ENCODE measurements at places on chromosomes 2 and 18.

DNA sequence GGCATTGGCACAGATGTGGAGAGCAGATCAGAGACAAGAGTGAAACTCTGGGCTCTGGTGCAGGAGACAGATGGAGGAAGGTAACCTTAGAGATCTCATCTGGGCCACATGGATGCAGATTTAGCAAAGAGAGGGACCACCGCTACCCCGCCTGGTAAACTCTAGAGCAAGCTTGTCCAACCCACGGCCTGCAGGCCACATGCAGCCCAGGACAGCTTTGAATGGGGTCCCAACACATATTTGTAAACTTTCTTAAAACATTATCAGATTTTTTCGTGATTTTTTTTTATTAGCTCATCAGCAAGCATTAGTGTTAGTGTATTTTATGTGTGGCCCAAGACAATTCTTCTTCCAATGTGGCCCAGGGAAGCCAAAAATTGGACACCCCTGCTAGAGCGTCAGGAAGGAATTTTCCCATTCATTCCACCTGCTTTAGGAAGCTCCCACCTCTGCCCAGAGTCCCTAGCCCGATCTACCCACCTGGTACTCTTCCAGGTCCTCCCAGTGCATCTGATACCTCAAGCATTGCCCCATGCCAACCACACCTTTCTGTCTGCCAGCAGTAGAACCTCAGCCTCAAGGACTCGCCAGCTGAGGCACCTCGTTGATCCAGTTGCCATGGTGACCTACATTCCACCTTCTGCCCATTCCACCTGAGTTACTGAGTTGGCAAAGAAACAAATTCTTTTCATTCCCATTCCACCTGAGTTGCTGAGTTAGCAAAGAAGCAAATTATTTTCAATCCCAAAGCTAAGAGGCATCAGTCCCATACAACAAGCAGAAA lies at the start of gene CIB4:
Gene CIB4, minus strand, starts transcription at position 586 of the 784 bp plus-strand sequence. Its CDS starts 52 bp downstream, at position 534.
- no peak for DNase-seq

GRCh38 chr2:165796819-165797530 lies 2.9 kb upstream of the GALNT3 start:
- no peak for DNase-seq

DNA sequence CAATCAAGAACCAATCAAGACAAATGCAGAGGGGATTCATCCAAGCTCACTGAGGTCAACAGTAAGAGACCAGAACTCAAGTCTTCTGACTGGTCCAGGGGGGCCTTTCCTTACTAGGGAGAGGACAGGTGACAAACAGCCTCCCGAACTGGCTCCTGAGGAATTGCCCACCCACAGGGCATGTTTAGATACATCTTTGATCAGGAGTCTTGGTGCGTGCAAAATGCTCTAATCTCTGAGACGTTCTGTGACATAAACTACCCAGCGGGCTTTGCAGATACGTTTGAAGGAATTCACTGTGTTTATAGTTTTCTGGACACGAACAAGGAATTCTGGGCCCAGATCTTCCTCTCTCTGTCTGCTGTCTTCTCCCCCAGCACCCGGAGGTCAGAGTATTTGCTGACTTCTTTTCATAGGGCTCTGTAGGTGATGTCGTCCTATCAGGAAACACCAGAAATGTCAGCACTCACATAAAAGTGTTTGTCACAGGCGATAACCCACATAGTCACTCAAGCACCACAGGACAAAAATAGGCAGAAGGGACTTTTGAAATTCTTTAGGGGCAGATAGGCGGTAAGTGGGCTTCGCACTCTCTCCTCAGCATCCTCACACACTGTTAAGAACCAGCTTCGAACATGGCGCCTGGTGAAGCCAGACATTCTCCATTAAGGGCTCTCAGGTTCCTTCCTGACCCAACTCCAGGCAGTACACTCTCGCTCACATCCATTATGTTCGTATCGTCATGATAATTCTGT lies 349.0 kb downstream of the CYRIA start:
- no peak for DNase-seq

DNA sequence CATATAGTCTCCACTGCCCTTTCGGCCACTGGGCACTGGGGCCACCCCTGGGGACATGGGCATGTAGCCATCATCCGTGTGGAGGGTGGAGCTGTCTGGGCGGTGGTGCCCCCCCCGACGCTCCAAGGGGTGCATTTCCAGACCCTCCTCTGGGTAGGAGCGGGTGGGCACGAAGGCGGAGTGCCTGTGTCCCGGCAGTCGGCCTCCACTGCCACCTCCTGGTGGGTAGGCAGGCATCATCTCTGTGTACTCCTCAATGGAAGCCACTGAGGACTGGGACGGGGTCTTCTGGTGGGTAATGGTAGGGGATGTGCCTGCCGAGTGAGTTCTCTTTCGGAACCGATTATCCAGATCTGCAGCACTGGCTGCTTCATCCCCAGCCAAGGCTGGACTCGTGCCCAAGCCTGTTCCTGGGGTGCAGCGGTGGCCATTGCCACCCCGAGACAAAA lies 2.8 kb downstream of the IRS1 start:
- DNase-seq = no peak

GRCh38 chr2:6944555-6944954 lies 27.3 kb downstream of the RNF144A start:
- DNase-seq = no peak

GRCh38 chr2:238979636-238980035 lies 131.8 kb downstream of the TWIST2 start:
- no peak for DNase-seq

DNA sequence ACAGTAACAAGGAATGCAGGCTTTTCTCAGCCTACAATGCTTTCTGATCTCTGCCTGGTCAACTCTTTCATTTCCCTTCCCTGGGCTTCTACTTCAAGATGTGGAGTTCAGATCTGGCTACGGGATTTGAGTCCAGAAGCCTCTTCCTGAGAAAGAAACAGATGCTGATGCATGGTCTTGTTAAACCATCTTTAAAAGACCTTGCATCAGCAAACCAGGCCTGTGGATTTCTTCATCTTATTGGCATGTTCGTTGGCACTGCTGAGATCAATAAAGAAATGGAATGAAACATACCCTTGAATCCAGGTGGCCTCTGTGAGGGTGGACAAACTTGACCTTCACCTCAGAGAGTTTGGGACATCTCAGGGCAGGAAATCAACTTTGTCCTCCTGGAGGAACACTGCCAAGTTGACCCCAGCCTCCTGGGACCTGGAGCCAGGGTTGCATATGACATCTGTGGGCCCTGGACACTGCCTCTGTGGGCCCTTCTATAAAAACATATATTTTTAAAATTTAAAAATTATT lies 21.4 kb downstream of the IGFBP2 start:
- no peak for DNase-seq

Data from activated naive CD8-positive, alpha-beta T cell treated with anti-CD3 and anti-CD28 coated beads, Interleukin-2, amount 50 U/mL, for 16 hours (primary cell).